Central memory CD4-positive, alpha-beta T cell (primary cell): ENCODE measurements at places on chromosomes 3 and 15.

DNA sequence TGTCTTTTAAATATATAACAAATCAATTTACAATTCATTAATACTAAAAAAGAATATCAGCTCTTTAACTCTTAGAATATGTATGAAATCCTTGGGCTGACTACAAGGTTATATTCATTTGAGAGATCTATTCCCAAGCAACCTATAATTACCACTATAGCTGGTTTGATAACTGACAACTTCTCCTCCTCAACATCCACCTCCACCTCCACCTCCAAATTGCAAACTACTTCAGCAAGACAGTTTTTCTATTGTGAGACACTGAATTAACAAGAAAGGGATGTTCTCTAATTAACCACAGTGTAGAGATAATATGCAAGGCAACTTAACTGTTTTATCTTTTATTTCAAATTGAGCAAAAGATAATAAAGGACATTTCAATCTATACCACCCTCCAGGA is 284.8 kb upstream of the ARL6 start:
- DNase-seq = no peak

GRCh38 chr15:86231864-86232721 is 152.4 kb downstream of the AGBL1 start:
- DNase-seq = peak; percentile 2

- no peak for DNase-seq
Observed at GRCh38 chr3:8576841-8577571, 67.6 kb downstream of the SSUH2 start.

DNA sequence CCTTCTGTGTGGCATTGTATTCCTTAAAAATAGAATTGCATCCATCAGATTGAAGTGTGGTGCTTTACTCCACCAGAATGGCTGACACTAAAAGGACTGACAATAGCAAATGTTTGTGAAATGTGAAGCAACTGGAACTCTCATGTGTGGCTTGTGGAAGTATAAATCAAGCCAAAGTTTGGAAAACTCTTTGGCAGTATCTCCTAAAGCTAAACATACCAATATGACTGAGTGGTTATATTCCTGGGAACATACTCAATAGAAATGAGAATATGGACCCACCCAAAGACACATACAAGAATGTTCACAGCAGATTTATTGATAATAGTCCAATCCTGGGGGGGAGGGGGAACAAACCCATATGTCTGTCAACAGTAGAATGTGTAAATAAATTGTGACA is 87.1 kb downstream of the RARB start:
- no peak for DNase-seq

DNA sequence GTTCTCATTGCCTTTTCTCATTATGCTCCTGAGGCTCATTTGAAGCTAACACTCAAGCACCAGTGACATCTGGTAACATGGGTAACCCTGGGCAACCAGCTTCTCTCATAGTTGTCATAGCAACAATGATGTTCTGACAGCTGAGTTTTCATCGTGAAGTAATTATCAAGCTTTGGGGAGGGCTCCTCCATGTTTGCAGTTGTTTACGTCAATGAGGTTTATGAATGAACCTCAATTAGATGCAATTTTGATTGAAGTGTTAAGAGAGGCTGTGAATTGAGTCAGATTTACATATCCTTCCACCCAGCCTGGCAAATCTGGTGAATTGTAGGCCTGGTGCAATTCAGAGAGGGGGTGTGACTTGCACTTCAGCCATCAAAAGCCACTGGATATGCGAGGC is 119.3 kb upstream of the CHD2 start:
- no peak for DNase-seq

- DNase-seq = no peak
Observed at GRCh38 chr15:46946953-46947352, 770.4 kb upstream of the SEMA6D start.

DNA sequence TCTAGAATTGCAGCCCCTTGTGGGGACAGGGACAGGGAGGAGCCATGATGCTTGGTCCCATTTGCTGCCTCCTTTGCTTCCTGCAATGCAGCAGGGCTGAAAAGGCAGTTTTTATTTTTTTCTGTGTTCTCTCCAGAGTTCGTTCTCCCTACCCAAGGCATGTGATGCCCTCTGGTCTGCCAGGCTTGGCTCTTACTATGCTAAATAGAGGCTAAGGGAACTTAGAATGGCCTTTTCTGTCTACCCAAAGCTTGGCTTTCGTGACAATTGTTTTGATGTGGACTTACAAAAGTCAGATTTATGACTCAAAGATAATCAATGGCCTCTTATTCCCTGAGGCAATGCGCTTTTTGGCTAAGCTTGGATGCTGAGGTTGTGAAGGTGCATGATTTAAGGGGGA is 293.3 kb upstream of the TBL1XR1 start:
- no peak for DNase-seq

DNA sequence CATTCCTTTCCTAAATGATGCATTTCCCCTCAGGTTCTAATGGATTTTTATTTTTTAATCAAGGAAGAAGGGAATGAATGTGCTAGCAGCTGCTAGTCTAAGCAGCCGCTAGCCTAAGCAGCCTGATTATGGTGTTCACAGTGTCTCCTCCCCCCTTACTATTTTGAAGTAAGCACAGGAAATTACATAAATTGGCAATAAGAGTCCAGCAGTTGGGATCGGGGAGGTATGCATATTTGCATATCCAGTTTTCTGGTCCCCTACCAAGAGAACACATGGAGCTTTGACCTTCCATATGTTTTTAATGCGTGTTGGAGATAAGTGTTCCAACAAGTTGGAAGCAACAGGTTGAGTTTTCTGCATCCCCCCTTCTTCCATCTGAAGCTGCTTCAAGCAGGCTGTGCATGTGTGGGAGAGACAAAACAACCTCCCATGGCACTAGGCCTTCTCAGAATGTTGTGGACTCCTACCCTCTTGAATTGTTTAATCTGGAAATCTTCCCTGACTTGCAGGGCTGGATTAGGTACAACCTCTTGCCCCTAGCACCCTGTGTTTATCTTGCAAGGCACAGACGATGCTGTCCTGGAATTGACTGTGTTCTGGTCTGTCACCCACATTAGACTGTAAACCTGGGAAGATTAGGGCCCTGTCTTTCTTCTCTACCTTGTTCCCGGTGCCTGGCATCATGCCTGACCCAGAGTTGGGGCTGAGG is 124.8 kb upstream of the LRIG1 start:
- no peak for DNase-seq

GRCh38 chr3:166125179-166125578 is 288.0 kb upstream of the BCHE start:
- DNase-seq = no peak

- no peak for DNase-seq
Observed at GRCh38 chr15:101486696-101487459, 2.6 kb downstream of the PCSK6 start.

GRCh38 chr15:38128921-38129320 is 123.7 kb upstream of the SPRED1 start:
- no peak for DNase-seq

DNA sequence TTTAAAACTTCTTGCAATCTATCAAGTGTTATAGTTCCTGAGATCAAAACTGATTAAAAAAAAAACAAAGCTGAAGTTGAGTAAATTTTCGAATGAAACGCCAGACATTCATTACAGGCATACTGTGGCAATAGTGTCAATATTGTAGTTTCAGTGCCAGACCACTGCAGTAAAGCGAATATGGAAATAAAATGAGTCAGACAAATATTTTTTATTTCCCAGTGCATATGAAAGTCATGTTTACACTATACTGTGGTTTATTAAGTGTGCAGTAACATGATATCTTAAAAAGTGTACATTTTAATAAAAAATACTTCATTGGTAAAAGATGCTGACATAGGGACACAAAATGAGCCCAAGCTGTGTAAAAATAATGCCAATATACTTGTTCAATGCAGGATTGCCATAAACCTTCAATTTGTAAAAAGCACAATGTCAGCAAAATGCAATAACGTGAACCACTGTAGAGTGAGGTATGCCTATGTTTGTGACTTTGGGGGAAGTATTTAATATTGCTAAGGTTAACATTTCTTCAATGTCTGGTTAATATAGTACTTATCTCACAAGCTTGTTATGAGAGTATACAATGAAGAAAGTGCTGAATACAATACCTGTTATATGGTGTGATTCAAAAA is 1473.9 kb upstream of the GBE1 start:
- no peak for DNase-seq

- DNase-seq = no peak
Observed at GRCh38 chr3:120203016-120203415, 82.0 kb downstream of the GPR156 start.

DNA sequence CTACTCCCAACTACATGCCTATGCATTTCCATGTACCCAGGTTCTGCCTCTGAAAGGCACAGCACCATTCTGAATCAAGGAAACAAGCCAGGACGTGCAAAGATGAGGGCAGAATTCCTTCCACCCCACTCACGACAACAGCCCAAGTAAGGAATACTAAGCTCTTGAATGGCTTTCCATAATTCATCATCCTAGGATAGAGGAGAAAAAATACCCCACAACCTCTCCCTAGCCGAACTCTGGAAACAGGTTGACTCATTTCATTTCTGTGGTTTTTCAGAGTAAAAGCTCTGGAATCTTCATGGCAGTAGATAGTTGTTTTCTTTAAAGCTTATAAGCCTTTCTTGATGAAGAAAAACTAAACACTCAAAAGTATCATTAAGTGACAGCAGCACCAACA is 77.8 kb downstream of the PDZRN3 start:
- no peak for DNase-seq

GRCh38 chr3:173774294-173774693 is 376.8 kb downstream of the NLGN1 start:
- DNase-seq = no peak

DNA sequence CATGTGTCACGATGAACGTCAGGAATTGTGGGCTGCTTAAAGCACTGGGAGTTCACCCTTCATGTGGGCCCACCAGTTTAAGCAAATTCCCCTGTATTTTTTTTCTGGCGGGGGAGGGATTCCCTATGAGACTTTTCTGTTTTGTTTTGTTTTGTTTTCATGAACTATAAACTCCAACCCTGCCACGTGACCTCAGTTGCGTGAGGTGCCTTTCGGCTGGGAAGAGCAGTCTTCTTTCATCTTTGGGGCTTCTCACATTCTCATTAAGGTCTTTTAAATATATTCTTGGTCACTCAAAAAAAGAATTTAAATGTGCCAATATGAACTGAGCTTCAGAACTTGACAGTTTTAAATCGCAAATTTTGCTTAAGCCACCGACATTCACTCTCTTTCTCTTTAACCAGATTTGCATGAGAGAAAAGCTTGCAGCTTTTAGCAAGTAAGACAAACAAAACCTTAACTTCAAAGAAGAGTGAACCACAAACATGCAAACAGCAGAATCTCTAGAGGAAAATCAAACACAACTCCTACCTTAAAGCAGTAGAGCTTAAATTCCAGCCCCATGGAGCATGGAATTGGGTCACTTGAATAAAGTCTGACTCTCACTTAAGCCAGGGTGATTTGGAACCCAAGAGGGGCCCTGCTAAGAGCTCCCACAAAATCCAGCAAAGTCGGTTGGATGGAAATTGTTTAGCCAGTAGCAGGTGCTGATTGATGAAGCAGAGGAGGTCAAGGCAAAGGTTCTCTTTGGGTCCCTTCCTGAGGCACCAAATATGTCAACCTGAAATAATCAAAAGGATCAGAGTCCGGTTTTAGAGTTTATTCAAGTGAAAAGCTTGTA is 699.8 kb upstream of the GBE1 start:
- DNase-seq = no peak

- DNase-seq = no peak
Observed at GRCh38 chr3:161700998-161701397, 204.4 kb downstream of the OTOL1 start.
